ENCODE measurements at places on chromosomes 5 and 9.

DNA sequence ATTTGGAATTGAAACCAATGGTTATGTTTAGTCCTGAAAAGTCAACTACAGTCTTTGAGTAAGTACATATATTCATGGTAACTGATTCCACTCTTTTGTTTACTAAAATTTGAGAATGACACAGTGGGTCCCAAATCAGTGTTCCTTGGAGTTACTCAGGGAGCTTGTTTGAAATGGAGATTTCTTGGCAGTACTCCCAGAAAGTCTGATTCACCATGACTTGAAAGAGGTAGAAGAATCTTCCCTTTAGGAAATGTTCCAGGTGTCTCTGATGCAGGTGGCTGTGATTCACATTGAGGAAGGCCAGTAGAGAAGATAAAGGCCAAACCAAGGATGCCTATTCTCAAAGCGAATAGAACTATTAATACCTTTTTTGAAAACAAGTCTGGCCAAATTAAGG lies 1078.3 kb downstream of the CDH12 start:
- DNase-seq, result no peak

GRCh38 chr5:10984021-10984715 lies 223.1 kb upstream of the DAP start:
- DNase-seq, result no peak

- no peak for DNase-seq
These were observed 14.0 kb upstream of the SV2C start for GRCh38 chr5:76069061-76069735.

GRCh38 chr9:123753669-123754258 lies 176.2 kb downstream of the DENND1A start:
- DNase-seq, result no peak

DNA sequence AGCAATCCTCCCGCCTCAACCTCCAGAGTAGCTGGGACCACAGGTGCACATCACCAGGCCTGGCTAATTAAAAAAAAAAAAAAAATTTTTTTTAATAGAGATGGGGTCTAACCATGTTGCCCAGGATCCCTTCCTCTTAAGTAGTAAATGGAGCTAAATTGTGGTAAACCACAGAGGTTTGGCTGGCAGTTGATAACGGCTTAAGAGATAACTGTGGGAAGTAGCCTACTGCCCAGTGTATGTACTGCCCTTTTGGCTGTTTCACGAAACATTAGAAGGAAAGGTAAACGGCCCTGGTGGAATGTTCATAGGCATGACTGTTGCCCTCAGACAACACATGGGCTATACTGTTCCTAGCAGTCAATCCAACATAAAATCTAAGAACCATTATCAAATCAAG lies 44.4 kb downstream of the HMGCR start:
- DNase-seq, result no peak

DNA sequence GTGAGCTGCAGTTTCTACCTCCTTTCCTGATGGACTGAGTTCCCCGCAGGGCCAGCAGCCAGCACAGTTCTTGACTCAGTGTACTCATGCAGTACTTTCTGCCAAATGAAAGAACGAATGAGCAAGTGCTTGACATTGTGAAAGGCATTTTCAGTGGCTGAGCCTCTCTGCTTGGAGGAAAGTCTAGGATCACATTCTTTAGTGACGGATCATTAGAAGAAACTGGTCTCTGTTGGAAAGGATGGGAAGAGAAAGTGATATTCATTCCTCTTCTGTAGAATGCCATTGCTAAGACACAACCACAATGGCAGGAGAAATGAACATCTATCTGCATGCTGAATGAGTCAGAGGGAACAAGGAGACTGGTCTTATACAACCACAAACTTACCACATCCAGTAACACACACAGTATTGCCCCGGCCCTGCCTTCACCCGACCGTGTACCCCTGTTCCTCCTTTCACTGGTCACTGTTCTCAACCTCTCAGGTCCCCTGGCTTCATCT lies 206.9 kb downstream of the CRB2 start:
- DNase-seq, result no peak

GRCh38 chr5:140639148-140639981 lies at the start of gene TMCO6:
TSS of gene TMCO6 (plus strand) at chr5:140639451. CDS start at chr5:140639528, 77 bp downstream.
- peak; percentile 83 for DNase-seq

DNA sequence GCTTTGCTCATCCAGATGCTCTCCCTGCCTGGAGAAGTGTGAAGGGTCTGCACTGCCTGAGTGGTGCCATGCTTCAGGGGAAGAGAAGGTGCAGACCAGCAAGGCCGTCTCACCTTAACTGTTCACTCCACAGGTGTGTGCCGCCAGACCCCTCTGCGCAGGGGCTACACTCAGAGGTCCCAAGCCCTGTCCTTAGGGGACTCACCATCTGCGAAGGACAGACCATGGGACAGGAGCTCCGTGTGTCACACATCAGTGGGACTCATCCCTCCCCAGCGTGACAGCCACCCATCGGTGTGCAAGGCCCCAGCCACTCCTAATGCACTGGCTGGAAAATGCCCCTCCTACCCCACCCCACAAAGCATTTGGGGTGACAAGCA lies 142.9 kb downstream of the OLFM1 start:
- no peak for DNase-seq

DNA sequence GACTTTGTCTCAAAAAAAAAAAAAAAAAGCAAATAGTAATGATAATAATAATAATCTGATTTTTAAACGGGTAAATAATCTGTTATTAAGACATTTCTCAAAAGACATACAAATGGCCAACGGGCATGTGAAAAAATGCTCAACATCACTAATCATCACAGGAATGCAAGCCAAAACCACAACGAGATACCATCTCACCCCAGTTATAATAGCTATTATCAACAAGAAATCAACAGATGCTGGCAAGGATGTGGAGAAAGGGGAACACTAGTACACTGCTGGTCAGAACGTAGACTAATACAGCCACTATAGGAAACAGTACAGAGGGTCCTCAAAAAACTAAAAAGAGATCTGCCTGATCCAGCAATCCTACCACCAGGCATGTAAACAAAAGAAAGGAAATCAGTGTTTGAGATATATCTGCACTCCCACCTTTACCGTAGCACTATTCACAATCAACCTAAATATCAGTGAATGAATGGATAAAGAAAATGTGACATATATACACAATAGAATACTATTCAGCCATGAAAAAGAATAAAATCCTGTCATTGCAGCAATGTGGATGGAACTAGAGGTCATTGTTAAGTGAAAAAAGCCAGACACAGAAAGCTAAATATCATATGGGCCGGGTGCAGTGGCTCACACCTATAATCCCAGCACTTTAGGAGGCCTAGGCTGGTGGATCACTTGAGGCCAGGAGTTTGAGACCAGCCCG lies 24.9 kb downstream of the VAV2 start:
- DNase-seq, result no peak

DNA sequence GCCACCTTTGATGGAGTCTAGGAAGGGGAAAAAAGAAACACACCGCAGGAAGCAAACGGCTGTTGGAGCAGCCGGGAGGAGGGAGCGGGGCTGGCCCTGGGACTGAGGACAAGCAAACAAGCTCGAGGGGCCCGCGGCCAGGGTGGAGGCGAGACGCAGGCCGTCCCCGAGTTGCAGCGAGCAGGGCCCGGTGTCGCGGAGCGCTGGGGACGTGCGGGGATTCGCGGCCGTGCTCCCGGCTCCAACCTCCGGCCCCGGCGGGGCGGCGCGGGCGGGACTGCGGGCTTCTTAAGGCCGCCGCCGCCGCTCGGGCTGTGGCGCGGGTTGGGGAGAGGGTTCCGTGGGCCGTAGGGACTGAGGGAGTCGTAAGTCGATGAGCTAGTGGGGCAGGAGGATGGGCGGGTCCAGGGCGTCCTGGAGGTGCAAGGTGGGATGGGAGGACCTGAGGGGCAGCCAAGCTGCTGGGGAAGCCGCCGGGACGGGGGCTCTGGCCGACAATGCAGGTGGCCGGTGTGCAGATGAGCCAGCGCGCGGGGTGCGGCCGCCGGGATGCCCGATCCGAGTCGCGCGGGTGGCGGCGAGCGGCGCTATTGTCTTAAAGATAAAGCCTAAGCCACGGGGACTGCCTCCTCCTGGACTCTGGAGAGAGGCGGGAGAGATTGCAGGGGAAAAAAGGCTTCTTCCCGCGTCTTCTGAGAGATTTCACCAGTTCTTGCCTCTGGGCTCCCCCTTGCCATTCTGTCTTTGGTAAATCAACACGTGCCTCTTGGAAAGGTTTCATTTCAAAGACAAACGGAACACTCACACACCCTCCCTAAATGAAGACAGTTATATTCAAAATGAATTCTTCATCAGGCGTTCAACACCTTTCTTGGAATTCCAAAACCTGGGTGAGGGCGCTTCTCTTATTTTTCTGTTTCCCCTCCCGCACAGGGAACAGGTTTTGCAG lies 1.6 kb upstream of the HAPLN1 start:
- DNase-seq, result peak; percentile 9

- no peak for DNase-seq
These were observed 6.0 kb downstream of the POLR3G start for GRCh38 chr5:90480699-90481098.

DNA sequence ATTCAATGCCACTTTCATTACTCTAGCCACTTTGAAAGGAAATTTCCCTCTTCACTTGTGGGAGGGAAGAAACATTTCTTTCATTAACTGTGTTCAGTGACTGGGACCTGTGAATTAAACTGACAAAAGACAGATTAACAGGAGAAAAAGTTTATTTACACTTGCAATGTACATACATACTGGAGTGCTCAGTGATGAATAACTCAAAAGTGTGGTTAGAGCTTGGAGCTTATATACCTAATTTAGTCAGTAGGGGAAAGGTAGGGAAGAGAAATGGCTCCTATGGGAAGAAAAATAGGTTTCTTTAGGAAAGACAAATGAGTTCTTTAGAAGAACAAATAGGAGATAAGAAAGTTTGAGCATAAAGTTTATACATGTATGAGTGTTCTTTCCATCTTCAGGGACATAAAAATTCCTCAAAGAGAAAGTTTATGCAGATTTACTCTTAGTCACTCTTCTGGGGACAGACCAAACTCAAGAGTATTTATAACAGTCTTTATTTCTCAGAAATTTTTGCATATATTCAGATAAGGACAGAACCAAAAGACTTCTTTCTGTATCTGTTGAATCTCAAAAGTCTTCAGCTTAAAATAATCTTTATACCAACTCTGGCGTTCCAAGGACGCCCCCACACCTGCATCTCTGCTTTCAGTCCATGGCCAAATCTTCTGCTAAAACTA lies 120.0 kb upstream of the RAI14 start:
- DNase-seq, result no peak

DNA sequence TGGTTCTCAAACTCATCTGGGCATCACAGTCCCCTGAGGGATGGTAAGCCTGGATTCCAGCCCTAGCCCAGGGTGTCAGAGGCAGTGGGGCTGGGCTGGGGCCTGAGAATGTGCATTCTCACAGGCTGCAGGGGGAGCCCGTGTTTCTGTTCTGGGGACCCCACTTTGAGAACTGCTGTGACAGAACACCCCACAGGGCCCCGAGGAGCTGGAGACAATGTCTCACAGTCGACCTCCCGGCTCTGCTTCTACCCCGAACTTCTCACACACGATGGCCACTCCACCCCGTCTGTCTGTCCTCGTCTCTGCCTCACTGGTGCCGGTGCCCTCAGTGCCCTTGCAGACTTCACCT lies 130.0 kb downstream of the CACNA1B start:
- no peak for DNase-seq

DNA sequence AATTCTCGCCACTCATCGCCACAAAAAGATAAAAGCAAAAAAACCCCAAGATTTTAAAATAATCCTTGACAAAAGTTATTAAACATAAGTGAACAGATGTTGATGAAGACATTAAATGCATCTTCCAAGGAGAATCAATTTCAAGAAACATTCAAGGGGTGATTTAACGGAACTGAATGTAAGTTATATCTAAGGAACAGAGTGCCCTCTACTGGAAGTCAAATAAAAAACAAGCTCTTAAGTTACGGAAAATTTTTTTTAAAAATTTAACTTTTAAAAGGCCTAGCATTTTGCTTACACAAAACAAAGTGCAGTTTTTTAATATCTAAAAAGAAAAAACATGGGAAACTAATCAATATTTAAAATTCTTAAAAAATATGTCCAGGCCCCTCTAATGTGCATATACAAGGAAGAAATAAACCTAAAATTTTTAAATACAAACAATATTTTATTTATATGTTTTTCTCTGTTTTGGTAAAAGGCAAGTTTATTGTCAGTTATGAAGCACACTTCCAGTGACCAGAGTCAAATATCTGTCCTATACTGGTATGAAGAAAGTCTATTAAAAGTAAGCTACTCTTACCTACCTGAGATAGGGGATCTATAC lies 28.0 kb downstream of the TEX10 start:
- no peak for DNase-seq

DNA sequence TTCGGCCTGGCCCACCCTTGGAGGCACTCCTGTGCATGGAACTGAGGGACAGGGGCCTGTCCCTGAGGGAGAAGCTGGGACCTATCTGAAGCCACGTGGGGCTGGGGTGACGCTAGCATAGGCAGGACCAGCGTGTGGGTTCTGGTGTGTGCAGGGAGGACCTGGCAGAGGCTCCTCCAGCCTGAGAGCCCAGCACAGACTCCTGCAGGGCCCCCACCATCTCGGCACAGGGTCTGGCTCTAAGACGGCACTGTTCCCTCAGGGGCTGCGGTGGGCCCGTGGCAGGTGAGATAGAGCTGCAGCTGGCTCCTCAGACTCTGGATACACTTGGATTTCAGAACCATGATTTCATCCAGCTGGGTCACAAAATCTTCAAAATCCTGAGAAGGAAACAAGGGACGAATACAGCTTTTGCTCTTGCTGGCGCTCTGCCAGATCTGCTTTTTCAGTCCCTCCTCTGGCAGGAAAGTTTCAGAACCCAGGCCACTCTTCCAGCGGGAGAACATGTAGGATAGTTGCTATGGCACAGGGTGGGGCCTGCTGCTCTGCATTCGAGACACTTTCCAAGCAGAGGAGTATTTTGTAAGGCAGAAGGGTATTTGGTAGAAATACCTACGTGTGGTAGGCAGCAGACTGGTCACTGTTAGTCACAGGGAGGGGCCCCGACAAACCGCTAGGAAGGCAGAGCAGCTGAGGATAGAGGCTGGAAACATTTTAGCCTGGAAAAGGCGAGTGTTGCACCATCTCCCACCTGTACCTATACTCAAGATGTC lies 74.7 kb downstream of the KIF24 start:
- no peak for DNase-seq

DNA sequence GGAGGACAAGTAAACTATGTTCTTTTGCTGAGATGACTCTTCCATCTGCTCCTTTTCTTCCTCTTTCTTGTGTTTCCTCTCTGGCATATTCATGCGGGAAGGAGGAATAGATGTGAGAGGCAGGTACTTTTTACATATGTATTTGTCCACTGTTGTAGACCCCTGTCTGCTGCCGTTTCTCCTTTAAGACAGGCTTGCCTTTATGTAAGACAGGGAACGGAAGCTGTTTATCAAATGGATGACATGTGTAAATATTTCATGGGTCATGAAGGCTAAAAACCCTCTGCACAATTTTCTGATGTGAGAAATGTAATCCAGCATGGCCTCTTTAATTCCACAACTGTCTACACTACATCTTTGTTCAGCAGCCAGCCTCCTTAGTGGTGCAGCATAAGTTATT lies 1525.5 kb upstream of the NUDT12 start:
- no peak for DNase-seq

DNA sequence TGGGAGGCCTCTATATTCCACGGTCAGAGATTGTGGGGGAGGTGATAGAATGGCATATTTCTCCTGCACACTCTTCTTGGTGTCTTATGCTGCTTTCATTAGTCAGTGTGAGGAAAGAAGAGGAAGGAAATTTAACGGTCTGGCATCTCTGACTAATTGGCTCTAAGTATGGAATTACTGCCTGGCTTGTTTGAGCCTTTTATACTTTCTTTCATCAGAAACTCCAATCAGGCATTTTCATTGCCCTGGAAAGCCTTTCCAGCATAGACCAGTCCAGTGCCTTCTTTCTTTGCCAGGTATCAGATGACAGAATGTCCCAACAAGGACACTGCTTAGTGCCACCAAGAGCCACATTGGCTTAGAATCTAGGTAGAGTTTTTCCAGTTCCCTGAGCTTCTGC lies 30.2 kb downstream of the CYSTM1 start:
- no peak for DNase-seq

- DNase-seq, result no peak
These were observed 27.1 kb downstream of the WDR36 start for GRCh38 chr5:111119221-111119620.
